ENCODE measurements at places on chromosomes 1 and 21.

DNA sequence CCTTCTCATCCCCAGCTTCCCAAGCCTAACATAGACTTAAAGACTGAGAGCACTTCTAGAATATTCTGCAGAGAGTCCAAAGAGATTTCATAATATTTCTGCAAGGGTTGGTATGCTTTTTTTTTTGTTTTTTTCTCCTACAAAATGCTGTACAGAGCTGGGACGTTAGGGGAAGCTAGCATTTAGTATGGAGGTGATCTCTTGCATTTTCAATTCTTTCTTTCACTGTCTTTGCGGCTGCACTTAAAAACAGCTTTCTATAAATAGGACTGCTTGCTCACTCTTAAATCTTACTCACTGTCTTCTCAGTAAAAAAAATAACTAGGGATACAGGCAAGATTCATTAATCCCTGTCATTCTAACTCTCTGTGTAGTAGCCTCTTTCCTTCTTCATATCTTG lies 7.4 kb downstream of the DSCAM start:
- DNase-seq: no peak

- DNase-seq: no peak
Observed at GRCh38 chr21:37413553-37414291, 47.1 kb downstream of the DYRK1A start.

GRCh38 chr1:13663969-13664368 lies 36.0 kb upstream of the PRDM2 start:
- DNase-seq: no peak

GRCh38 chr1:18161690-18162089 lies 54.1 kb downstream of the IGSF21 start:
- DNase-seq: no peak

GRCh38 chr21:35254006-35254764 lies 205.1 kb upstream of the RUNX1 start:
- DNase-seq: no peak

DNA sequence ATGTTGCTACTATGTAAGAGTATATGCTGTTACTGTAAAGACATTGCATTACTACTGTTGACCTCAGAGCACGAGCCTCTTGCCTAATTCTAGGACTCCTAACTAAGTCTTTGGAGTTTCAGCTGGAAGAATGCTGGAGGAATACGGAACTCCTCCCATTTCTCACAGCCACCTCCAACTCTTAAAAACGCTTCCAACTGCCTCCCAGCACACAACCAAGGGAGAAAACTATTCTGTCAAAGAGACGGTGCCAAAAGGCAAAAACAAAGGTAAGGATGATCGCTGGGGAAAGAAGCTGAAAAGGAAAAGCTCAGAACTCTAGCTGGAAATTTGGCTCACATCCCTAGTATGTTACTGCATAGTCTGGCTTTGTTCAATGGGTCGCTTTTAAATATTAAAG lies at the start of gene FMO2:
FMO2 (plus strand) TSS at position 210 of the 400 bp plus-strand sequence. CDS start 414 bp downstream, outside the sequence.
- no peak for DNase-seq

GRCh38 chr1:226882631-226883409 lies 12.4 kb downstream of the PSEN2 start:
- no peak for DNase-seq

DNA sequence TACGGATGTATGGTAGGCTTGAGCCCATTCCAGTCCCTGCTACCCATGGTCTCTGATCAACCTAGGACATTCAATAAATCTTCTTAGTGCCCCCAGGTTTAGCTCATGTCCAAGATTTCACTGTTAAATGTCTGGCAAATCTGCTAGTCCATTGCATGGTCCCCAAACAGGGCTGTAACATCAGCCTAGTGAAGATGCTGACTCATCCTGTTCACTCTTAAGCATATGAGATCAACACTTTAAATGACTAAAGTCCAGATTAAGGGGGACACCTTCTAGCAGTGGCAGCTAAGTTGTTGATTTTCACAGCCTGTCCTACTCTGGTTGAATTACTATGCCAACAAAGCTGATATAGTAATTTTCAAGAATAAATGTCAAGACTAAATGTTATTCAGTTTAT lies 46.5 kb upstream of the NUF2 start:
- no peak for DNase-seq

- no peak for DNase-seq
Observed at GRCh38 chr1:6410248-6410893, 9.3 kb downstream of the HES2 start.

GRCh38 chr21:38984568-38984967 lies 178.8 kb downstream of the ETS2 start:
- DNase-seq: no peak

GRCh38 chr1:12460121-12460520 lies 157.9 kb downstream of the DHRS3 start:
- no peak for DNase-seq

DNA sequence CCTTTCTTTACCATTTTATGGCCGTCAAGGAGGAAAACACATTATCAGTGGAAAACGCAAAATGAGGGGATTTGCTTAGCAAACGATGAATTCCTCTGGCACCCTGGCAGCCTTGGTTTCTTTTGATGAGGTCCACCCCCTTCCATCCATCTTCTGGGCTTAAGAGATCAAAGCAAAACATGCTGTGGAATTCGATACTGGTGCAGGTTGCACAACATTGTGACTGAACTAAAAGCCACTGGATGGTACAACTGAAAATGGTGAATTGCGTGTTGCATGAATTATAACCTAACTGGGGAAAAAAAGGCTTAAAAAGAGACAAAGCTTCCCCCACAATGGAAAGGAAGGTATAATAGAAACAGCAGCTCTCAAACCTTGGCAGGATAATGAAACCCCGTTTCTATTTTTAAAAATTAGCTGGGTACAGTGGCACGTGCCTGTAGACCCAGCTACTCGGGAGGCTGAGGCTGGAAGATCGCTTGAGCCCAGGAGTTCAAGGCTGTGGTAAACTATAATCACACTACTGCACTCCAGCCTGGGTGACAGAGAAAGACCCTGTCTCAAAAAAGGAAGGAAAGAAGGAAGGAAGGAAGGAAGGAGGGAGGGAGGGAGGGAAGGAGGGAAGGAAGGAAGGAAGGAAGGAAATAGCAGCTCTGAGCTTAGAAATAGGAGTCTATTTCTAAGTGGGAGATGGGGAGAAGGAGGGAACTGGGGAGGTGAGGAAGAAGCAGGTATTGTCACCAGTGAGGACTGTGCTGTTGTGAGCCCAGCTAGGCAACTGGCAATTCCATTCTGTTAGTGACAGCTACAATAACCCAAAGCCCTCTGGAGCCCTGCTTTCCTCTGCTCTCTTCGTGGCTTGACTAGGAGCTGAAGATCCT lies 29.0 kb upstream of the LGALS8 start:
- peak; percentile 58 for DNase-seq

DNA sequence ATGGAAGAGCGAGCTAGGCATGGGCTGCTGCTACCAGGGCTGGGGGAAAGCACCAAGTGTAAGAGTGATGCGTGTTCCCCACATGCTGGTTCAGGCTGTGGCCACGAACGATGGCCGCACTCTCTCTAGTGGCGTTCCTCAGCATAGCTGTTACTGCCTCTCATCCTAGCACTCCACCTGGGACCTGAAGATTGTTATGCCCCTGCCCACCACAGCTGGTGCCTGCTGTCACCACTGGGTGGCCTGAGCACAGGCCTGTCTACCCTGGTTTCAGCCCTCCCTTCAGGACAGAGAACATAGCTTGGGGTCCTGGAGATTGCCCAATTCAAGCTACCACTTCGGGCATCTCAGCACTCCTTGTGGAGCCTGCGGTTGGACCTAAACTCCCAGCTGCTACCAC lies 80.1 kb upstream of the PDC start:
- no peak for DNase-seq

- DNase-seq: no peak
Observed at GRCh38 chr1:197933647-197934046, 16.5 kb downstream of the LHX9 start.

GRCh38 chr1:66217021-66217420 lies 316.9 kb upstream of the SGIP1 start:
- DNase-seq: no peak

- no peak for DNase-seq
Observed at GRCh38 chr1:94524531-94524930, 17.0 kb downstream of the F3 start.

Measured in renal pelvis (tissue), 12 donors.